ENCODE measurements at places on chromosomes 4 and X.

DNA sequence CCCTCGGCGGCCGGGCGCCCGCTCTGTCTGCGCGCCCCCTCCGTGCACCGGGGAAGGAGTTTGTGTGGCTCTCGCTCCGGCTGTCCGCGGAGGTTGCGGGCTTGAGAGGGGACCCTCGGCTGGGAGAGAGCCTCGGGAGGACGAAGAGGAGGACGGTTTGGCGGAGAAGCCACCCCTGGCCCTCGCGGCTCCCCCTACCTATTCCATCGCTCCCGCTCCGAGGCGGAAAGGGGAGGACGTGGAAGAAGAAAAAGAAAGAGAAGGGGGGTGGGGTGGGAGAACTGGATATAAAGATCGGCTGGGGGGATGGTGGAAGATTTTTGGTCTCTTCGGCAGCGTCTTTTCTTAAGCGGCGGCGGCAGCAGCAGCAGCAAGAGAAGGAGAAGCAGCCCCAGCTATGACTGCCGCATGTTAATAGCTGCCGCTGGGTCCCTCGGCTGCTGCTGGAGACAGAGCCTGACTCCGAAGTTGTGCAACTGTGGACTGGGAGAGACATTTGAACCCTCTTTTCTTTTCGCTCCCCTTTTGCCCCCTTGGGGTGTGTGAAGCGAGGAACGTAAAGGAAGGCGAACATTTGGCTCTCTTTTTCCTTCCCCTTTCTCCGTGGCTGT is 895 bp downstream of the ADGRL3 start:
- DNase-seq, result no peak

DNA sequence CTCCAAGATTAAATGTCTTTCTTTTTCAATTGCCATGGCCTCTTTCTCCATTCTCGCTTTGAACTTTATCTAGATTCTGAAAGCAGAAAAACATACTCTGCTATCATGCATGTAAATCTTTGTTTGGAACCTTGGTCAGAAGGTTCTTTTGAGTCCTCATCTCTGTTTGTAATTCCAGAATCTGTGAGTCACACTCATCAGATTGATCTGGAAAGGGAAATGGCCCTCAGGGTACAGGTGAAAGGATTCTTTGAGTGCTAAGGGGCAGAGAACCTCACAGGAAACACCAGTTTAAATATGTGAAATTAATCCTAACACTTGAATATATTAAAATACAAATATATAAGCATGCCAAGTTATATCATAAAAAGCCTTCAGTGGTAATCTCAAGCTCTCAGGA is 211.0 kb upstream of the ADGRL3 start:
- no peak for DNase-seq

DNA sequence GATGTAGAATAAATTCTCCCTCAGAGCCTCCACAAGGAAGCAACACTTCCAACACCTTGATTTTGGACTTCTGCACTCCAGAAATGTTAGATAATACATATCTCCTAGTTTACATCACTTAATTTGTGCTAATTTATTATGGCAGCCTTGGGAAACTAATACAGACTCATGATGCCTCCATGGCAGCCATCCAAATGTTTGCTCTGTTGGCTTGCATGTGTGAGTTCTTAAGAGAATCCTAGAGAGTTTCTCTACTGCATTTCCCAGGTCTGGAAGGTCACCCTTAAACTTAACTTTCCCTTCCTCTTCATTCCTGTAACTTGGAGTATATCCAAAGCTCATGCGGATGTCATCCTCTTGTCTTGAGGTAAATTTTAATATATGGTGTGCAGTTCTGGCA is 956.1 kb downstream of the ADGRL3 start:
- DNase-seq, result no peak

GRCh38 chrX:38275615-38276014 is 51.7 kb downstream of the RPGR start:
- no peak for DNase-seq

- DNase-seq, result no peak
Measured at GRCh38 chr4:146265950-146266490, 51.7 kb downstream of the REELD1 start.

DNA sequence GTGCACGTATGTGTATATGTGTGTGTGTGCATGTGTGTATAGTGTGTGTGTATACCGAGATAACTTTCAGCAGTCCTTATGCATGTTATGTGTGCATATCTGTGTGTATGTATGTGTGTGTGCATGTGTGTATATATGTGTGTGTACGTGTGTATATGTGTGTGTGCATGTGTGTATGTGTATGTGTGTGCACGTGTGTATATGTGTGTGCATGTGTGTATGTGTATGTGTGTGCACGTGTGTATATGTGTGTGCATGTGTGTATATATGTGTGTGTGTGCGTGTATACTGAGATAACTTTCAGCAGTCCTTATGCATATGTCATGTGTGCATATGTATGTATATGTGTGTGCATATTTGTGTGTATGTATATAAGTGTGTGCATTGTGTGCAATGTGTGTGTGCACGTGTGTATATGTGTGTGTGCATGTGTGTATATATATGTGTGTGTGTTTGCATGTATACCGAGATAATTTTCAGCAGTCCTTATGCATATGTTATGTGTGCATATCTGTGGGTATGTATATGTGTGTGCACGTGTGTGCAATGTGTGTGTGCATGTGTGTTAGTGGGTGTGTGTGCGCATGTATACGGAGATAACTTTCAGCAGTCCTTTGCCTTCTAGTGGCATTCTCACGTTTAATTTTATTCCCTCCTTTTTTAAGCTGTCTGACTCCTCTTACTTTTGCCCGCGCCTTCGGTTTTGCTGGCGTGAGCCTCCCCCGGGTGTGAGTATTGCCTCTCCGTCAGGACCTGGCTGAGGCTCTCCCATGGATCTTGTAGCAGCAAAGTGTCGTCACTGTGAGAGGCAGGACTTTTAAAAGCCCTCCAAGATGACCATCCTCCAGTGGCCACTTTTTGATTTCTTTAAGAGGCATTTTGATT is 99.6 kb upstream of the SHOX start:
- DNase-seq, result no peak

DNA sequence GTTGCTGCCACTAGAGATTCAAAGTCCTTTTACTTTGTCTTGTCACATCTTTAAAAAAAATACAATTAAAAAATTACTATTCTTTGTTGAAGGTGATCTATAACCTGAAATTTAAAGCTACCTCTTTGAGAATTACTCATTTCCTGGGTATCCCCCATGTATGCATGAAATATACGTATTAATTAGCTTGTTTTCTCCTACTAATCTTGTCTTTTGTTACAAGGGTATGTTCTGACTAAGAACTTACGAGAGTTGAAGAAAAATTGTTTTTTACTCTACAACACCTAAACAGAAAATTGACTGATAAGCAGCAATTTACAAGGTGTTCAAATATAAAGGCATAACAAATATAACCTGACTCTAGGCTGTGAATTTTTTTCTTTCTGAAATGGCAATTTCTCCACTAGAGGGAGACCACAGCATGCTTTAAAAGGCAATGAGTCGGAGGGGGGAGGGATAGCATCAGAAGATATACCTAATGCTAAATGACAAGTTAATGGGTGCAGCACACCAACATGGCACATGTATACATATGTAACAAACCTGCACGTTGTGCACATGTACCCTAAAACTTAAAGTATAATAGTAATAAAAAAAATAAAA is 249.6 kb downstream of the OPHN1 start:
- no peak for DNase-seq

DNA sequence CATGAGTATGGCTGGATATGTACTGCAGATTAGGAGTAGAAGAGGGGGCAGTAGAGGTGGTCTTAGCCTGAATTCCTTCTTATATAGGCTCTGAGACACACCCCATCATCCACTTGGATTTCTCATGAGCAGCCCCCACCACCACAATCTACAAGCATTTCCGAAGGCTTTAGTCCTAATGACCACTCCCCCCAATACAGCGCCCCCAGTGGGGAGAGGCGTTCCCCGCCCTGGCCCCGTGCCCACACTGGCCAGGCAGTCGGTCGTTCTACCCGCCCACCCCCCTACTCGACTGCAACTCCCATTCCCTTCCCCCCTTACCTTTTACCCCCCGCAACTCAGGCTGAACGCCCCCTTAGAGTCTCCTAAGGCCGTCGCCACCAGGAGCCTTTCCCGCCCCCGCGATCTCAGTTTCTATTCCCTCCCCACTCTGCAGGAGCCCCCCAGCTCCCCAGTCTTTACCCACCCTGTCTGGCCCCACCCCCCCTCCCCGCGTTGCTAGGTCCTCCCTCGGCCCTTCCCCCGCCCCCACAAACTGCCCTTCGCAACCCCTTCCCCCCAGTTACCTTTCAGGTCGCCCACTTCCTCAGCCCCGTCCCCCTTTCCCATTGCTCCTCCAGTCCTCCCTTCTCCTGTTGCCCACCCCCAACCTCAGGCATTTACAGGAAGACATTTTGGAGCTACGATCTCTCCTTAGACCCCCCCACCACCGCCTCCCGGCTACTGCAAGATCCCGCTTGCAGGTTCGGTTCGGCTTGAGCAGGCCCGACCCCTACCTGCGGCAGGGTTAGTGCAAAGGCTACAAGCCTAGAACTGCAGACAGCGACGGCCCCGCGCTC is 468 bp downstream of the ZMYM3 start:
- no peak for DNase-seq

GRCh38 chr4:37666625-37667071 is 19.5 kb downstream of the RELL1 start:
- no peak for DNase-seq

GRCh38 chr4:87055311-87055710 is 120.5 kb downstream of the AFF1 start:
- no peak for DNase-seq

DNA sequence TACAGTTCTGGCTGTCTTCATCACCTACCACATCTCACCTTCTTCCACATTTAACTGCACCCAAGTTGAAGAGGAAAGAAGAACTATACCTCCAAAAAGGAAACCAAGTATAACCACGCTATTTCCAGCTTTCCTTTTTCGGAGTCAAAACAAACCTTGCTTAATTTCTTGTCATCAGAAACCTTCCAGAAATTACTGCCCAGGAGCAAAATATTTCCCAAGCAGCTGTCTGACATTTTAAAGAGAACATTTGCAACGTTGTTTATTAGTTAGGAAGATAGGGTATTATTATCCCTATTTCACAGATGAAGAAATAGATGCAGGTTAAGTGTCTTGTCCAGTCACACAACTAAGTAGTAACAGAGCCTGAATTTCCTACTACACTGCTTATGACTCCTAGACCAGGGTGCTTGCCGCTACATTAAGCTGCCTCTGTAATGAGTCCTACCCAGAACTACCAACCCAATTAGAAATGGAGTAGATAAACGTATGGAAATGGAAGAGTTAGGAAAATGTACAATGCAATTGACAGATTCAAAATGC is 2.2 kb upstream of the ACSL4 start:
- DNase-seq, result no peak

GRCh38 chr4:3363411-3364141 is 70.8 kb downstream of the RGS12 start:
- DNase-seq, result no peak

DNA sequence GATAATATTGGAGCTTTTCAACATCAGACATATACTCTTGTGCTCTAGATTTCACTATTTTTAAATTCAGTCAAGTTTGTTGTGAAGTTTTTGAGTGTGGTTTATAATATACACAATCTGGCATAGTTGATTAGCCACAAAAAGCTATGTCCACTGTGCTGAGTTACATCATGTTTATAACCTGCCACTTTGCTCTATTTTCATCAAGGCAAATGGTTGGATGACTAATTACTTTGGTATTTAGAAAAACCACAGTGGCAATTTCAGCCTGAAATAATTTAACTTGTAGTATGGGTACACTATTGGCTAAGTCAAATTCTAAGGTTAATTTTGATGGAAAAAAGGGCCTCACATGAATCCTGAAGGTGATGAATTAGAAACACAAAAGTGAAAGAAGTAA is 262.6 kb downstream of the C4orf33 start:
- DNase-seq, result no peak

DNA sequence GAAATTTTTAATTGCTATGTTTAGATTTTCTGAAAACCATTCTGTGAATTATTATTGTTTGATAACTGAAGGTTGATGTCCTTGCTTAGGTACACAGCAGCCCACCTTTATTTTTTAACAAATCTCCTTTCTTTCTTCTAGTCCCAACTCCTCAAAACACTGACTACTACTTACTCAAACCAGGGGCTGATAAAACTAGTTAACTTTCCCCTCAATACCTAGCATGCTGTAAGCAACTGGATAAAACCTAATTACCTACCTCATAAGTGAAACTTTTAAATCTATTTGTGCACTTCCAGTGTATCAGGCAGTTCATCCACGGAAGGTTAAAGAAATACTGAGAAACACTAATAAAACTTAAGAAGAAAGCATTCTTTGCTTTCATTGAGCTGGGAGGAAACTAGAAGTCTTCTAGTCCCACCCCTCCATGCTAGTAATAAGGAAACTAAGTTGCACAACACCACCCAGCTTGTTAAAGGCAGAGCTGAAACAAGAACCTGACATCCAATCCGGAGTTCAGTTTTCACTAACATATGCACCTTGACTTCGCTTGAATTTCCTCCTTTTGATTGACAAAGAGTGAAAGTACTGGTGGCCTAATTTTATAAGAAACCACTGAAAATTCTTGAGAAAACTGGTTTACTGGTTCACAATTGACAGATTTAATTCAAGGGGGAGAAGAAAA is 180.2 kb upstream of the TET2 start:
- no peak for DNase-seq

- DNase-seq, result no peak
Measured at GRCh38 chr4:138521809-138522208, 279.7 kb upstream of the SLC7A11 start.

DNA sequence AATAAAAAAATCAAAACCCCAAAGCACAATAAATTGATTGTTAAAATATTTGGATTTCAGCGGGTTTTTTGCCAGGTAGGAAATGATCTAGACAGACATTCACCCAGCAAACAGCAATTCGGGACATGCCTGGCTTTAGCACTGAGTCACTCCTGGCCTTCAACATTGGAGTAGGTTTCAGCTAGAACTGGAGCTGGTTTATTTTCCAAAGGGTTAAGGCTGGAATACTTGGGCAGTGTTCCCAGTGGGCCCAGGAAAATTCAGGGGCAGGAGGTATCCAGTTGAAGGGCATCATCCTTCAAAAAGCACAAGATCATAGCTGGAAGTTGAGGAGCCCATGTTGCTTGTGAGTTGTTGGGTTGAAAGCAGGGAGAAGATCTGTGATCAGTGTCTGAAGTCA is 41.0 kb downstream of the TXLNG start:
- DNase-seq, result no peak

DNA sequence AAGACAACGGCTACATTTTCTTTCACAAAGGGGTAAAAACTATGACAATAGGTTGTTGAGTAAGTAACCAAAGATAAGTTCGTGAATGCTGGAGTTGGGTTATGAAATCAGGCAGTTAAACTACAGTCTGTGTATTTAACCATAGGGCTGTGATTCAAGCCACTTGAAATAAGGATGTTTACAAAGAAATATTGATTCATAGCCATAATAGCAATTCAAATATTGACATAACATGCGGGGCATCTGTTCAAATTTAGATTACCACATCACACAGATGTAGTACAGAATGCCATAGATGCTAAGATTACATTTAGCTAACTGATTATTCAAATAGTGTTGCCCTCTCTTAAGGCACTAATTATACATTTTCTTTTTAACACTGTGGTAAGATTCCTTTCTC is 364.1 kb downstream of the FSTL5 start:
- peak; percentile 77 for DNase-seq

DNA sequence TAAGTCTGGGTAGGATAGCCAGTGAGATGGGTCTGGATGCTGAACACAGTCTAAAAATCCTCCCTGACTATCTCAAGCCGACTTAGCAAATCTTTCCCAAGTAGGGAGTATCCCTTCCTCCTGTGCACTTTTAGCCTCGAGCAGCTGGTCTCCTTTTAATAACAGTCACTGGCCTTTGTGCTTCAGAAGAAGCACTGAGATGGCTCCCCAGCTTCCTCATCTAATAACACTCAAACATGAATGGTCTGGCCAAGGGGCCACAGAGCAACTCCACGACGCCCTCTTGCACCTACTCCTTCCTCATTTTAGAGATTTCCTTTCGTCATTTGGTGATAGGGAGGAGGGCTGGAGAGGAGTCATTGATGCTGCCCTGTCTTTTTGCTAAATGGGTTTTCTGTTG is 78.8 kb upstream of the TMEM150C start:
- no peak for DNase-seq

All from NCI-H2029 treated with DMSO at 0.1 percent for 48 hours (cell line).